ENCODE measurements at places on chromosomes 7 and 10.

GRCh38 chr7:55093674-55094073 lies 74.9 kb downstream of the EGFR start:
- no peak for DNase-seq

DNA sequence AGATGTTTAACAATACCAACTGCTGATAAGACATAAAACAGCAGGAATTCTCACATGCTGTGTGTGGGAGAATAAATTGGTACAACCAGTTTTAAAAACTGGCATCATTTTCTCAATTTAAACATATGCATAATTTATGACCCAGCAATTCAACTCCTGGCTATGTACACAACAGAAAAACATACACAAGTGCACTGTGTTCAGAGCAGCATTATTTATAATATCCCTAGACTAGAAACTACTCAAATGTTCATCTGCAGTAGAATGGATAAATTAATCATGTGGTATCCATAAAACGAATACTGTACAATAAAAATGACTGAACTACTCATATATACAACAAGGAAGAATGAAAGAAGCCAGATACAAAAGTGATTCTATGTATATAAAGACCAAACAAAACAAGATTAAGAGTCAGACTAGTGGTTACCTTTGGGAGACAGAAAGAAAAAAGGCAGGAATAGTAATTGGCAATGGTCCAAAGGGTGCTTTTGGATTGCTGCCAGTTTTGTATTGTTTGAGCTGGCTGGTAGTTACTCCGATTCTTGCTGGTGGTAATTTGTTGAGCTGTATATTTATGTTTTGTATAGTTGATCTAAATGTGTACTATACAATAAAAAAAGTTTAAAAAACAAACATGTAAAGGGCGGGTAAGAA lies 306.0 kb downstream of the TFEC start:
- no peak for DNase-seq

DNA sequence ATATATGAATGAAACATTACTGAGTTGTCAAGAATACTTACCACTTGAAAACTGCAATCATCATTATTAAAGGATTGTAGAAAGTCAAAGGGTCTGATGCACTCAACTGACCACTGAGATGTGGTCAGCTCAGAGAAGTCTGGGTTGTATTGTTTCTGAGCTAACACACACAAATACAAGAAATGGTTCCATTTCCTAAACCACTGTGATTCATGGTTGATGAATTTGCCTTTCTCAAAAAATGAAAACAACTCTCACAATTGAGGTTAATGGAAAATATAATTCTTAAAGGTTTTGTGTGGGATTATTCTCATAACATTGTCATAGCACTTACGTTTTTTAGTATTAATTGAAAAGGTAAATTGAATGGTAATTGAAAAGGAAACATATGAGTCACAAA lies 45.6 kb upstream of the TAS2R16 start:
- DNase-seq = no peak

DNA sequence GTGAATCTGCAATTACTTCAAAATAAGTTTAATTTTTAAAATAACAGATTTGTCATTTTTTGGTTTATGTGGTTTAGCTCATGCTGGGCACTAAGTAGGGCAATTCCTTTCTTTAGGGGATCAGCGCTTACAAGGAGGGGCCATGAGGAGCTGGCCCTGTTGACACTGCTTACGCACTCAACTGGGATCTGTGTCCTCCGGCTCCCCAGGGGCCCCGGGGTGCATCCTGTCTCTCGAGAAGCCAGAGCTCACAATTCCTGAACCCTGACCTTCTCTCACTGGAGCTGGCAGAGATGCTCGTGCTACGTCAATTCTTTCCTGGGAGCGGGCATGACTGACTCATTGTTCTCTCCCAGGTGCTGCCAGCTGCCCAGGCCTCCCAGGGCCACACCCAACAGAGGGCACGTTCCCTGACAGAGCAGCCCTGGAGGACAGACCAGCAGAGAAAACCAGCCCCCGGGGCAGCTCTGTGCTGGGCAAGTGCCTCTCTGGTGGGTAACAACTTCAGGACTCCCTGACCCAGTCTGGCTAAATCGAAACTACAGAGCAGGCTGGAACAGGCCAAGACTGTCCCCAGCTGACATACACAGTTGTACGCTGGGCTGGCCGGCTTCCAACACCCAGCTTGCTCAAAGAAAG lies 36.8 kb downstream of the CTBP2 start:
- no peak for DNase-seq

- no peak for DNase-seq
These were observed 5.3 kb downstream of the WIPF3 start for GRCh38 chr7:29811586-29811985.

DNA sequence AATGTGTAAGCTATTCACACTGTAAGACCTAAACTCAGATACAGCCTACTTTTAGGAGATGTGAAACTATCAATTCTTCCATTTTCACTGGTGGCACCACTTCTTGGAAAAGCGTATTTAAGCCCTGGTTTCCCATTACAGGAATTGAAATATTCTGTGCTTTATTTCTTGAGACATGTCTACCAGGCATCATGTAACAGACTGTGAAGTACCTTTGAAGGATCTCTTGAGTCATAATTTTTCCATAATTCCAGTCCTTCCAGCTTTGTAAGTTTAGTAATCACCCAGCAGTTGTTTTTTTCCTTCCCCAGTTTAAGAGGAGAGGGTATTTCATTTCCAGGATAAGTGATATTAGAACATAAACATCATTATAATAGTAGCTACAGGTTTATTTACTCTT lies 186.0 kb upstream of the PRPS1L1 start:
- DNase-seq = no peak

DNA sequence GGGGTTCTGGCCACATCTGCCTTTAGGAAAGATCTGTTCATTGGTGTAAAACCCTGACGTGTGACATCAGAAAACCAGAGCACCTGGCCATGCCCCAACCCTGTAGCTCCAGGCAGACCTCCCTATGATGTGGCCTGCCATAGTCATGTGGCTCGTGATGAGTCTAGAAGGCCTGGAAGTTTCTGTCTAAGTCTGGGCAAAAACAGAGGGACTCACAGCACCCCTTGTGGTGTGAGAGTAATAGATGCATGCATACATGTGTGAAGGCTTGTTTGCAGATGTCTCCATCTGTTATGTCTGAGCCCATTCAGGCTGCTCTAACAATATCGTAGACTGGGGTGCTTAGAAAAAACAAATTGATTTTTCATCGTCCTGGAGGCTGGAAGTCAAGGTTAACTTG lies 309.3 kb downstream of the PAXIP1 start:
- DNase-seq = no peak

GRCh38 chr10:130493446-130494145 lies 357.4 kb downstream of the GLRX3 start:
- no peak for DNase-seq

All from germinal center (tissue), 1 donor.